Right renal cortex interstitium (tissue), 3 donors: ENCODE measurements at places on chromosomes 3 and 15.

DNA sequence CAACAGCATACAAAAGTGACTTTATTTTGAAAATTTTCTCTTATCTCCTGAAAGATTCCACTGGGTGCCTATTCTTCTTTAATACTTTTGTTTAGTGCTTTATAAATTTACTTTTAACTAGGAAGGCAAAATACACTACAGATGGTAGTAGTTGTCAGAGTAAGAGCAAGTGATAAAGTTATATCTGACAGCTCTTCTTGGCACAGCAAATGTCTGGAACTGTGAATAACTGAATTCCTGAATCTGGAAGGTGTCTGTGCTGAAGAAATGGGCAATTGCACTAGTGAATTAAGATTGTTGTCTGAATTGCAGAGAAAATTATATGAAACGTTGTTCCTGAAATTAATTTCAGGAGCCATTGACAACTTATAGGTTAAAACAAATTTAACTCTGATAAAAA lies 213.8 kb upstream of the CBLB start:
- DNase-seq = no peak

- DNase-seq = no peak
Measured at GRCh38 chr3:186815435-186815834, 9.2 kb upstream of the RFC4 start.

DNA sequence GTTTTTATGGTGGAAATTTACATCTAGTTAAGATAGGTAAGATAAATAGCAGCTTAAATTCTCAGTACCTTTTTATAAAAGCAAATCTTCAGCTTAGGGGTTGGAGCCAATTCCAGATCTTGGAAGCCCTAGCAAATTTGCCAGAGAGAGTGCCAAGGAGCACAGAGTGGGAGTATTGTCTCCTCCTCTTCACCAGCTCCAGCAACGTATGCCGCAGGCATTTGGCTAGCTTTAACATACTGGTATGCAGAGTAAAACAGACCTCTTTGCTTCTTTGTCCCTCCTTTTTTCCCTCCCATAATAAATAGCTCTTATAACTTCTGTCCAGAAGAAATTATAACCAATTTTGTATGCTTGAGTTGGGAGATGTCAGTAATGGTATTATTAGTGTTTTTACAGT lies 140.4 kb downstream of the DIPK2A start:
- DNase-seq = no peak

GRCh38 chr3:186152889-186153292 lies 44.0 kb upstream of the ETV5 start:
- no peak for DNase-seq

GRCh38 chr3:121649645-121650044 lies 11.1 kb downstream of the HCLS1 start:
- no peak for DNase-seq

DNA sequence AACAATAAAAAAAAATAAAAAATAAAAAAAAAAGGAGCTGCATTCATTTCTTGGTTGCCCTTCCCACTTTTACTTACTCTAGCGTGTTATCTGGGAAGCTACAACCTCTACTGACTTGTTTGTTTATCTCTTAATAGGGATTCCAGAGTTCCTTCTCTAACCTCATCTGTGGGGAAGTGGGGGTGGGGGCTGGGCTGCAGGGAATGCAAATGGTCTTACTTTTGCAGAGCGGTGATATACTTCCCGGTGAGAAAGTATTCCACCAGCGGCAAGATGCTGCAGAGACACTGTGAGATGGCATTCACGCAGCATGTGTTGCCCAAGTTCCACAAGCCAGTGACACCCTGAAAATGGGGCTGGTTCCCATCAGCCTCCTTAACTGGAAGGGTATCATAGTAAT lies 2.1 kb downstream of the USP50 start:
- no peak for DNase-seq

- no peak for DNase-seq
Measured at GRCh38 chr3:139846729-139847128, 88.3 kb upstream of the CLSTN2 start.

DNA sequence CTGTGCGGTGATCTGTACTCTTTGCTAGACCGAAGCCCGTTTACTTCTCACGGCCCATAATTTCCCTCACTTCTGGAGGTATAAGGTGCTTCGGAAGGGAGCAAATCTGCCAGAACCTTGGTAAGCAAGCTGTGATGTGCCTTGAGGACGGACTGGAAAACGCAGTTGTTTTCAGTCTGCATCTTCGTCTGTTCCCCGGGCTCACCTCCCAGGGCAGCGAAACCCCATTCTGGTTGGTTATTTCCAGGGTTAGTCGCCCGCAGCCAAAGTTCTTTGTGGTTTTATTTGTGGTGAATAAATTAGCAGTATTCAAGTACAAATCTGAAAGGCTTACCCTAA lies 401 bp downstream of the RAMAC start:
- no peak for DNase-seq

- DNase-seq = no peak
Measured at GRCh38 chr3:48748754-48749153, 31.7 kb upstream of the IP6K2 start.

DNA sequence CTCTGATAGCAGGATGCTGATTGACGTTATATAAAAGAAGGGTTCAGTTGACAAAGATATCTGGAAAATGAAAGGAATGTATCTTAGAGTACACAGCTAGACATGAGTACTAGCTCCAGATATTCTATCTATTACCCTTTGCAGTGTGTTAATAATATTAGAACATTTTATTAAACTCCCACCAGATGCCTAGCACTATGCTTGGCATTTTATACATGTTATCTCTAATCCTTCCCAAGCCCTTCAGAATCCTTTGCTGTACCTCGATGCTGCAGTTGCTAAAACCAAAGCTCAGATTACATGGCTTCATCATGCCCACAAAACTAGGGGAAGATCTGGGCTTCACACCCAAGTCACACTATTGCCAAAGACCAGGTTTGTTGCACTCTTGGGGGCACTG lies 350.1 kb upstream of the AZI2 start:
- no peak for DNase-seq

DNA sequence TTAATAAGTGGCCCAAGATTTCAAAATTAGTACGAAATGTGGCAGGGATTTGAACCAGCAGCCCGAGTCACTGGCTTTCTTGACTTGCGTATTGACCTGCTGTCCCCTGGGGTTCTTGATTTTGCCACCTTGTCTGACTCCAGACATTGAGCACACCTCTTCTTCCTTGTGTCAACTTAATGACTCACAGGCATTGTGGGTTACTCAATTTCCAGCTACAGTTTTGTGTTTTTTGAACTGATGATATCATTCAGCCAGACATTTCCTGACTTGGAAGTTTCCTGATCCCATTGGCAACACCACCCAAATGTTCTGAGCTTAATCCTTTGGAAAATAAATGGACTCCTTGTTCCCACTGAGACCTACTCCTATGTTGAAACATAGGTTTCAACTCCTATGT lies 64.2 kb downstream of the MOBP start:
- DNase-seq = no peak

DNA sequence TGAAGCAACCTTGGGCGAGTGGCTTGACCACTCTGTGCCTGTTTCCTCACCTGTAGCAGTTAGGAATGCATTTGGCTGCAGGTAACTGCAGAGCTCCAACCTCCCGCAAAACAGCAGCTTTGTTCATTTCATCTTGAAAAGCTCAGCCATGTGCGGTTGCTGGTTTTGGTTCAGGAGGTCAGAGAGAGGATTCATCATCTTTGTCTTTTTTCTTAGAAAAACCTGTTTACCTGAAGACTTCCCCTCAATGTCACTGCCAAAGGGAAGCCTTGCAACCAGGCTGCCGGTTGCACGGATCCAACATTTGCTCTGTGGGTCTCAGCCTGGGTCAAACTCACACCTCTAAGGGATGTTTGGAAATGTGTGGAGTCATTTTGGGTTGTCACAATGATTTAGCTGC lies 16.4 kb upstream of the FURIN start:
- no peak for DNase-seq

DNA sequence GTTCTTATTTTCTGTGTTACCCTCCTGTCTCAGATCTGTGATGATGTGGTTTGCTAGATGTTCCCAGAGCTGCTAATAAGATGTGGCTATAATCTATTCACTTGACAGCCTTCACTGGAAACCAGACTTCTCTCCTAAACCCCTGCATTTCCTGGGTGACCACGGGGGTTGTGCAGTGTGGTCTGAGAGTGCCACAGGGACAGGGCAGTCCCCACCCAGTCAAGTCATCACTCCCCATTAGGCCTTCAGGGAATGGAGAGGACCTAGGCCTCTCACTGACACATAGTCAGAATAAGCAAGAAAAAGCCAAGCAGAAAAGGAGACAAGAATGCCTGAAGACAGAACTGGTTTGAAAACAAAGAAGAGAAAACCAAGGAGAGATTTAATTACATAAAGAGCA lies 58.3 kb downstream of the GJD2 start:
- no peak for DNase-seq

DNA sequence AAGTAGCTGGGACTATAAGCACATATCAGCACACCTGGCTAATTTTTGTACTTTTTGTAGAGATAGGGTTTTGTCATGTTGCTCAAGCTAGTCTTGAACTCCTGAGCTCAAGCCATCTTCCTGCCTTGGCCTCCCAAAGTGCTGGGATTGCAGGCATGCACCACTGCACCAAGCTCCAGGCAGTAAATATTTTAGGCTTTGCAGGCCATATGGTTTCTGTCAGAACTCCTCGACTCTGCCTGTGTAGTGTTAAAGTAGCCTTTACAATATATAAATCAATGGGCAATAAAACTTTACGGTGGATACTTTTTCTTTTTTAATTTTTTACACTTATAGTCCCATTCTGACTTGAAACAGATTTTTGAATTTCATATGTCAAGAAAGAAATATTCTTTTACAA lies 41.6 kb downstream of the DAG1 start:
- DNase-seq = no peak

- no peak for DNase-seq
Measured at GRCh38 chr3:111338059-111338698, 203.8 kb upstream of the CD96 start.

DNA sequence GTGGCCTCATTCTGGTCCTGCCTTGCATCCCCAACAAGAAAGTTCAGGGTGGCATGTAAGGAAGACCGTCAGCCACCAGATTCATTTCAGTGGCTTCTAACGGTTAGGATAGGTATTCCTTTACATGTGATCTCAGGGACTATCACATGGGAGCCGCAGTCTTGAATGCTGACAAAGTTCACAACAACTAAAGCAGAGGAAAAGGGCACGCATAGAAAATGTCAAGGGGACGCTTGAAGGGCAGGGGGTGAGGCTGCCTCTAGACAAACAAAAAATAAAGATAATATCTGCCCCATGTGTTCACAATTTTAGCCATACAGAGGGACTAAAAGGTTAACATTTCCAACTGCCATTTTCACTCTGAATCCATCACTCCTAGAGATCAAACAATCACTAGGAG lies 31.9 kb upstream of the ARL8B start:
- no peak for DNase-seq

GRCh38 chr3:138921316-138922292 lies 25.3 kb downstream of the FOXL2 start:
- no peak for DNase-seq

DNA sequence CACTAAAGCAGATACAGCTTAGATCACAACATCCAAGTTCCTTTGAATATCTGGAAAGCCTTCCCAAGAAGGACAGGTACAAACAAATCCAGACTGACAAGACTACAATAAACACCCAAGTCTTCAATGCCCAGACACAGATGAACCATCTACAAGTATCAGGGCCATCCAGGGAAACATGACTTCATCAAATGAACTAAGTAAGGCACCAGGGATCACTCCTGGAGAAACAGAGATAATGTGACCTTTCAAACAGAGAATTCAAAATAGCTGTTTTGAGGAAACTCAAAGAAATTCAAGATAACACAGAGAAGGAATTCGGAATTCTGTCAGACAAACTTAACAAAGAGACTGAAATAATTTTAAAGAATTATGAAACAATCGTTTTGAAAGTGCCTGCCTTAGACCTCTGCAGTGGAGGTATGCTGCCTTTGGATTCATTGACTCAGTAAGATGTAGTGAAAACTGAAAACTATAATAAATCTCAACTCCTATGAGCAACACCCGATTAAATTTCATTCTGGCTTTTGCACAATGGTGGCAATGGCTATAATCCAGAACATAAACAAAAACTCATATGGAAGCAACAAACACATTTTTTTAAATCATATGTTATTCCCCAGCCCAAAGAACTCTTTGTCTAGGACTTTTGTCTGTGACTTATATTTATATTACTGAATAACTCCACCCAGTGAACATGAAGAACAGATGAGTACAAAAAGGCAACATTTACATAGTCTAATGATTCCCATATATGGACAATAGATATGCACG lies 12.6 kb upstream of the COL8A1 start:
- DNase-seq = no peak

GRCh38 chr3:69433121-69433968 lies 47.5 kb upstream of the FRMD4B start:
- DNase-seq = no peak

- DNase-seq = no peak
Measured at GRCh38 chr15:58410353-58410752, 21.4 kb upstream of the LIPC start.

DNA sequence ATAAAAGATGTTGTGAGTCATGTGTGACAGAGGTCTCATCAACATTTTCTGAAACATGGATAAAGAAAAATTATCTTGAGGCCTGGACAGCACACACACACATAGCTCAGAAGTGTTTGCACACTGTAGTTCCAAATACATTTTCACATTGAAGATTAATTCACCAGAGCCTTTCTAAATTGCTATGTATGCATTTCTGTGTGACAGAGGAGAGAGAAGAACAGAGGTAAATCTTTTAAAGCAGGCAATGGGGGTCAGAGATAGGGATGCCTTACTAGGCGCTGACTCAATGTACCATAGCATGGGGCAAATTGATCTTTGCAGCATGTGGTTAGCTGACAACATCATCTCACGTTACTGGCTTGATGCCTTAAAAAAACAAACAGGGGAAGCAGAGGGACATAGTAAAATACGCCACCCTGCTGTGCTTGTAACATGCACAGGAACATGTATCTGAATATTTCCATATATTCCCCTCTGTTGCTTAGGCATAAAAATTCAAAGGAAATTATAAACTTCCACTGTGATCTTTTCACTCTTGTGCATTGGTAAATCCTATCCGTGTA lies 7.7 kb downstream of the POU1F1 start:
- DNase-seq = no peak

DNA sequence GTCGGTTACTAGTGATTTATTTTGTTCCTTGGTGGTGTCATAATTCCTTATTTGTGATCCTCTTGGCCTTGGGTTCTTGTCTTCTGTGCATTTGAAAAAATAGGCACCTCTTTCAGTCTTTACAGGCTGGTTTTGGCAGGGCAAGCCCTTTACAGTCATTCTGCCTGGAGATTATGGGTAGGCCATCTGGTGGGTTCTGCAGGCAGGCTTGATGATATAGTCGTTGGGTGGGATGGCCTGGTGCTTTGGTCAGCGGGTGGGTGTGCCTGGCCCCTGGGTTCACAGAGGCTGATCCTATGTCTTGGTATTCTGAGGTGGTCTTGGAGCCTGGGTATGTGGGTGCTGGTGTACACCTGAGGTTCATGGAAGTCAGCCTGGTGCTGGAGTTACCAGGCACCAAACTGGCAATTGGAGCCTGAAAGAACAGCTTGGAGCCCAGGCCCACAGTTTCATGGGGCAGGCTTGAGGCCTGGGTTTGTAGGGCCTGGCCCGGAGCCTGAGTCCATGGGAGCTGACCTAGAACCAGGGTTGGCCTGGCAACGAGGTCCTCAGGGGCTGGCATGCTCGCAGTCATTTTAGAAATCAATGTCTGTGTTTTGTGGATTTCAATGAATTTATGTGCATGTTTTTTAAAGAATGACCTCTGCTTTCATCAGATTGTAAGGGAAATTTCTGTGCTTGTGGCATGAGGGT lies 63.3 kb downstream of the DOCK3 start:
- DNase-seq = no peak
